Esophagus muscularis mucosa (tissue), 4 donors: ENCODE measurements at places on chromosomes 7 and 10.

DNA sequence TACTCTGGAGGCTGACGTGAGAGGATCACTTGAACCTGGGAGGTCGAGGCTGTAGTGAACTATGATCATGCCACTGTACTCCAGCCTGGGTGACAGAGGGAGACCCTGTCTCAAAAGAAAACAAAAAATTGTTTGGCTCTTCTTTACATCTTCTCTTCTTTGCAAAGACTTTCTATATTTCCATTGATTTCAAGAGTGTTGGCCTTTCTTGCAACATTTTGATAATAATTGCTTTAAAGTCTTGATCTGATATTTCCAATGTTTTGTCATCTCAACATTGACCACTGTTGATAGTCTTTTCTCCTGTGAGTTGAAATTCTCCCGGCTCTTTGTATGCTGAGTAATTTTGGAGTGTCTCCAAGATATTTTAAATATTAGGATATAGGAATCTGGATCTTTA is 17.8 kb upstream of the CLDN4 start:
- no peaks in the 10 kb centered on the region for H3K4me1 ChIP-seq
- no peak overlapping the region for H3K27ac ChIP-seq
- no peaks in the 10 kb centered on the region for H3K36me3 ChIP-seq
- no peaks in the 10 kb centered on the region for H3K27me3 ChIP-seq
- H3K4me3 ChIP-seq = no peak overlapping the region
- no peak for DNase-seq

GRCh38 chr7:48351900-48352299 is 180.6 kb downstream of the ABCA13 start:
- no peaks in the 10 kb centered on the region for H3K27me3 ChIP-seq
- no peak overlapping the region for H3K4me3 ChIP-seq
- H3K4me1 ChIP-seq = no peaks in the 10 kb centered on the region
- no peak for DNase-seq

- no peak overlapping the region for H3K4me3 ChIP-seq
- peaks cover 20% of the 10 kb centered on the region for H3K4me1 ChIP-seq
- H3K27me3 ChIP-seq = no peaks in the 10 kb centered on the region
- no peaks in the 10 kb centered on the region for H3K36me3 ChIP-seq
- no peak for DNase-seq
Measured at GRCh38 chr10:96380821-96381220, 22.0 kb upstream of the OPALIN start.

GRCh38 chr7:43768887-43769272 is 10.4 kb downstream of the BLVRA start:
- no peaks in the 10 kb centered on the region for H3K27me3 ChIP-seq
- no peak for DNase-seq
- H3K36me3 ChIP-seq = peaks cover 25% of the 10 kb centered on the region
- H3K27ac ChIP-seq = no peak overlapping the region
- no peak overlapping the region for H3K4me3 ChIP-seq
- H3K4me1 ChIP-seq = peaks cover 17% of the 10 kb centered on the region
